ENCODE measurements at places on chromosomes 7 and 10.

GRCh38 chr10:59585046-59585700 lies 124.5 kb downstream of the SLC16A9 start:
- DNase-seq: no peak

DNA sequence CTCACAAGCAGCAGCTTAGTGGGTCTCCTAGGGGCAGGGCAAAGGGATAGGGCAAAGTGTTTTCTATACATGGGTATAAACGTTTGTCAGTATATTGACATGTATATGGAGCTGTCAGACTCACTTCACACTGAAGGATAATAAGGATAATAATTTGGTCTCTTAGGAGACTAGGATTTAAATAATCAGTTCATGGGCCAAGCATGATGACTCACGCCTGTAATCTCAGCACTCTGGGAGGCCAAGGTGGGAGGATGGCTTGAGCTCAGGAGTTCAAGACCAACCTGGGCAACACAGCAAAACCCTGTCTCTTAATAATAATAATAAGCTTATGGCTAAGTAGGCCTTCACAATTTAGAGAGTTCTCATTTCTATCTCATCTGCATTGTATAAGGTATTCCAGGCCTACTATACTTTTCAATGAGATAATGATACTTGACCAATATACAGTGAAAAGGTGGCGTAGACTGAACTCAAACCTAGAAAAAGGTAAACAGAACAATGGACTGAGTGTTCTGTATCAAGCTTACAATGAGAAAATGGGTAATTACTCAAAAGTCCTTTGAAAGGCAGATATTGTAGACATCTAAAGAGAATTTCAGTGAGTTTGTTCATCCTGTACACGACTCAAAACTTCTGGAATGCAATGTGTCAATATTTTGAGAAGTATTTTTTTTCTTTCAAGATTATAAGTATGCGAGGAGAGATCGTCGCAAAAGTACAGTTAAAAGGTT lies 7.0 kb downstream of the GSAP start:
- no peak for DNase-seq

DNA sequence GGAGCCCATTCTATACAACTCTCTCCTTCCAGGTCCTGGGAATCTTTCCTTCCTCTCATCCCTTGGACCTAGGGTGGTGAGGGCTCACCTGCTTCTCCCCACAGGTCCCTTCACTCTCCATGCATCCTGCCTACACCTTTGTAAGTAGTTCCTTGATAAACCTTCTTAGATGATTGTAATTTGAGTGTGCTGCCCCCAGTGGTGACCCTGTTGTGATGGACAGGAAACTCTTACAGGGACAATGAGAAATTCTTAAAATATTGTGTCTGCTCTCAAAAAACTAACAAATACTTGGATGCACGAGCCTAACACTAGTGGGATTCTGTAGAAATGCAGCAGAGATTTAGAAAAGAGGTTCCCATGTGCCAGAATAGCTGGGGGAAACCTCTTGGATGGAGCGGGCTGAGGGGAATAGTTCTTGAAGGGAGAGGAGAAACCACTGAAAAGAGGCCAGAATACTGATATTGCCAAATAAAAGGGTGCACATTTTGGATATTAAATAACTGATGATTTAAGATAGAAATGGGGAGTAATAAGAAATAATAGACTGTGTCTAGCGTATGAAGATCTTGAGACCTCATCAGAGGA lies 6.7 kb upstream of the PAXIP1 start:
- no peak for DNase-seq

DNA sequence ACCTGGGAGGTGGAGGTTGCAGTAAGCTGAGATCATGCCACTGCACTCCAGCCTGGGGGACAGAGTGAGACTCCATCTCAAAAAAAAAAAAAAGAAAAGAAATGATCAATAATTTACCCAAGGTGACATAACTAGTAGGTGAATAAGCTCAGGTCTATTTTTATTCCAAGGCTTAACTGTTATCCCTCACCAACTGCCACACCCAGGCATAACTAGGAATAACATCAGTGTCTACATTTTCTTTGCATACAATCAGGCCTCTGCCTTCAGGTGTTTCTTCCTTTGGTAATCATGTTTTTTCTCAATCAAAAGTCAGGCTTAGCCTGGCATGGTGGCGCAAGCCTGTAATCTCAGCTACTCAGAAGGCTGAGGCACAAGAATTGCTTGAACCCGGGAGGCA lies 26.6 kb downstream of the CPEB3 start:
- DNase-seq: no peak

DNA sequence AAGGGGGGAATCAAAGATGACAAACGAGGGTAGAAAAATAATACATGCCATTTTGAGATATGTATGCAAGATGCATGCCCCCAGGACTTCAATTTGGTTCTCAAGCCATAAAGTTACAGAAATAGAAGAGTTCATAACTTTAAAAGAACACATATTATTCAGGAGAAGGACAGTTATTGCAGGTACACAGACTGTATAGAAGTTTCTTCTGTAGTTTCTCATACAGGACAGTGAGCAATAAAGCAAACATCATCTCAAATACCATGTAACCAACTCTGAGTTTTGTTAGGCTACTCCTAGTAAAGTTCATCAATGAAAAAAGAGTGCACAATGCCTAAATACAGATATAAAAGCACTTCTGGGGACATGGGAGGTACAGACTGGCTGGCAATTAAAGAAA lies 226.6 kb downstream of the RELN start:
- DNase-seq: no peak
